ENCODE measurements at places on chromosomes 7 and 10. TPM values are rescaled to one million over a fixed set of nuclear protein-coding genes. Genes with fewer than 3 reads are reported as not detected.

The CUZD1 gene
- not detected for total RNA-seq

The TLX1 gene
- total RNA-seq, result not detected

The ADRB1 gene
- total RNA-seq, result not detected

The TRIM50 gene
- total RNA-seq, result not detected

The CDNF gene
- 0.09 TPM for total RNA-seq

The CTNNA3 gene
- total RNA-seq, result not detected

All from pericardium fibroblast (primary cell).